ENCODE measurements at places on chromosomes 16 and 17.

- DNase-seq, result no peak
Observed at GRCh38 chr16:54284931-54285413, 1.6 kb downstream of the IRX3 start.

DNA sequence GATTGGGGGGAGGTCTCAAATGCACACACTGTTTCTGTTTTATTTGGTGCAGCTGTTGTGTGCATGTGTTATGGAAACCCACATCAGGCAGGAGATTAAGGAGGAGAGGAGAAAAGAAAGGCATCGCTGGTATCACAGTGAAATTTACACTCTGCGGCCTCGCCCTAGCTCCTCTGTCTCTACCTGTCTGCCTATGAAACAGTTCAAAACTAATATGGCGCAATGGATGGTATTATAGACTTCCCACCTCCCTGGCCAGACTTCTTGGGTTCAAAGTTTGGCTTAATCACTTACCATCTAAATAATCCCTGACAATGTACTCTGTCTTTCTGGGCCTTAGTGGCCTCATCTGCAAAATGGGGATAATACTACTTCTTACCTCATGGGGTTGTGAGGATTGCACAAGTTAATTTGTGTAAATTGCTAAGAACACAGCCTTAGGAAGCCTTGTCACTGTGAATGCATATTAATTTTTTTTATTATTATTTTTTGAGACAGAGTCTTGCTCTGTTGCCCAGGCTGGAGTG, 1.4 kb upstream of the ABCC1 start:
- DNase-seq, result no peak

DNA sequence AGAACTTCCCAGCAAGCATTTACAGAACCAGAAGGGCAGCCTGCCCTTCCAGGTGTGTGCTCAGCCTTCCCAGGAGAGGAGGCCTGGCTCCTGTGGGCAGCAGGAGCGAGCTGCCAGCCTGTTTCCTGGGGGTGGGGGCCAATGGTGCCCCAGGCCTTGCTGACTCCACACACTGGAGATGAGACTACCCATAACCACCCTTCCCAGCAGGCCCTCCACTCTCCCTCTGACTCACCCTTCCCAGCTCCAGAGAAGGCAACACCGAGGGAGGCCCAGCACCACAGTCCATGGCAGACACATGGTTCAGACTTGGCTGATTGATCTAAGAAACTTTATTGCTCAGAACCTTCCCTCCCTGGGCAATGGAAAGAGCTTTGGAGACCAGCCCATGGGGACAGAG, 1.8 kb upstream of the PRSS53 start:
- DNase-seq, result no peak

GRCh38 chr16:50603206-50604064, 55.2 kb downstream of the NKD1 start:
- DNase-seq, result no peak

- DNase-seq, result no peak
Observed at GRCh38 chr17:36089339-36089865, 541 bp downstream of the CCL3 start.

DNA sequence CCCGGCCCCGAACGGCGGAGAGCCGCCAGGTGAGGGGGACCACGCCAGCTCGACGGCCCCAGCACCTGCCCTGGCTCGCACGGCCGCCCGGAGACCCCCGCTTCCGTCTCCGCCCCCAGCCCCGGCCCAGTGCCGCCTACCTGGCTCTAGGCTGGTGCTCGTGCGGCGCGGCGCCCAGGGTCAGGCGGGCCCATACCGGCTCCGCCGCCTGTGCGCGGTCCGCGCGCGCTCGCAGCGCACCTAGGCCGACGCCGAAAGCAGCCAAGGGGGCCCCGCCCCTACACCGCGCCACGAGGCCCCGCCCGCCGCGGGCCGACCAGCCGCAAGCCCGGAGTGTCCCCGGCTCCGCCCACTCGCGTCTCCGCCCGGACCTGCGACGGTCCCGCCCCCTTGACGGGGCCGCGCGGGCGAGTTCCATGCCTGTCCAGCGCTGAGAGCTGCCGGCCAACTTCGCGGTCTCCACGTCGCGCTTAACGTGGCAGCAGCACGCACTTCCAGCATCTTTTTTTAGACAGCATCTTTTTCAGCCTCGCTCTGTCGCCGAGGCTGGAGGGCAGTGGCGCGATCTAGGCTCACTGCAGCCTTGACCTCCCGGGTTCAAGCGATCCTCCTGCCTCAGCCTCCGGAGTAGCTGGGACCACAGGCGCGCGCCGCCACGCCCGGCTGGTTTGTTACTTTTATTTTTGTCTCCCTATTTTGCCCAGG, at the start of gene SLC25A39:
Gene SLC25A39, minus strand, starts transcription at position 253 of the 705 bp plus-strand sequence. CDS start 1,261 bp downstream, outside the sequence.
- DNase-seq, result no peak

- no peak for DNase-seq
Observed at GRCh38 chr17:39612291-39612894, 4.7 kb upstream of the NEUROD2 start.

GRCh38 chr17:80068301-80069222, 32.1 kb downstream of the CCDC40 start:
- DNase-seq, result no peak

GRCh38 chr17:15966183-15966878, 21.4 kb downstream of the ADORA2B start:
- DNase-seq, result no peak

DNA sequence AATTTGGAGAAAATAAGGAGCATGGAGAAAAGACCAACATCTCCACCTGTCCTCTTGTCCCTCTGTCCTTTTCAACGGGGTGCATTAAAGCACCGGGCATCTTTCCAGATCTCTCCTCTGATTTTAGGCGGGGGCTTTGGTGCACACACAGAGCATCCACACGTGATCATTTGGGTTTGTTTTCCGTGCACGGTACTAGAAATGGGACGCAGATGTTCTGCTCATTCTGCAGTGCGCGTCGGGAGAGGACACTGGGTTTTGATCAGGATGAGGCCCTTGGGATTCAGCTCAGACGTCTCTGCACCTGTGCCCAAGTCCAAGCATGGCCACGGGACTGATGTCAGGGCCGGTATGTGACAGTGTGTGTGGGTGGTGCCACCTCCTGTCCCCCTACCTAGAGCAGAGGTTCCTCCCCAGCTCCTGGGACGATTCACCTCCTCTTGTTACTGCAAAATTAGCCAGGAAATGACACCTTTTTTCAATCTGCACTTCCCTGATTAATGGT, 31.9 kb downstream of the PDIA2 start:
- no peak for DNase-seq

DNA sequence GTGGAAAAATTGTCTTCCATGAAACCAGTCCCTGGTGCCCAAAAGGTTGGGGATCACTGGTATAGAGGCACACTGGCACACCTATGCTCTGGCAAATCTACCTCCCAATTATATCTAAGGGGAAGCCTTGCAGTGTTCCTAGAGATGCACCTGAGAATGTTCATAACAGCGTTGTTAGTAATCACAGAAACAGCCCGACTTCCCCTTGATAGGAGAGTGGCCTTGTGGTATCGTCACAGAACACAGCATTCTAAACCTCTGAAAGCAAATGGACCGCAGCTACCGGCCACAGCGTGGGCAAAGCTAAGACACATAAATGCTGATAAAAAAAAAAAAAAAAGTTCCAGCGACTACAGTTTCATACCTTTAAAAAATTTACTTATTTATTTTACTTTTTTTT, 39.1 kb upstream of the ADGRG1 start:
- DNase-seq, result no peak

DNA sequence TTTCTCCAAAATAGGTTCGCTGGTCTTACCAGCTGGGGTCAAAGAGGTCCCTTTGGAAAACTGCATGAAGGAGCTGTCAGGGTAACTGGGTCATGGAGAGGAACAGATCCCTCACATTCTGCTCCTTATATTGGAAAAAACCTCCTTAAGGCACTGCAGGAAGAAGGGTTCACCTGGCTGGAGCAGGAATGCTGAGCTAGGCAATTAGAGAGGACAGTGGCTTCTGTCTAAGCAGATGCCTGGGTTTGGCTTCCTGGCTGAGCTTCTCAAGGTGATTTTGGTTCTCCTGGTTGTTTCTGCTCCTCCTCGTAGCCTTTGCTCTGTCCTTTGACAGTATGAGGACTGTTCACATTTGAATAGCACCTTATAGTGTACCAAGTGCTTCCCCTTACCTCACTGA, 19.6 kb downstream of the ITGB3 start:
- DNase-seq, result no peak

GRCh38 chr17:78974635-78975591, 4.8 kb downstream of the LGALS3BP start:
- DNase-seq, result no peak

- DNase-seq, result no peak
Observed at GRCh38 chr17:49918591-49918990, 50.4 kb upstream of the DLX4 start.

GRCh38 chr17:83054518-83055125, 24.8 kb upstream of the METRNL start:
- DNase-seq, result no peak

- no peak for DNase-seq
Observed at GRCh38 chr17:9022573-9023391, 1.5 kb downstream of the NTN1 start.

DNA sequence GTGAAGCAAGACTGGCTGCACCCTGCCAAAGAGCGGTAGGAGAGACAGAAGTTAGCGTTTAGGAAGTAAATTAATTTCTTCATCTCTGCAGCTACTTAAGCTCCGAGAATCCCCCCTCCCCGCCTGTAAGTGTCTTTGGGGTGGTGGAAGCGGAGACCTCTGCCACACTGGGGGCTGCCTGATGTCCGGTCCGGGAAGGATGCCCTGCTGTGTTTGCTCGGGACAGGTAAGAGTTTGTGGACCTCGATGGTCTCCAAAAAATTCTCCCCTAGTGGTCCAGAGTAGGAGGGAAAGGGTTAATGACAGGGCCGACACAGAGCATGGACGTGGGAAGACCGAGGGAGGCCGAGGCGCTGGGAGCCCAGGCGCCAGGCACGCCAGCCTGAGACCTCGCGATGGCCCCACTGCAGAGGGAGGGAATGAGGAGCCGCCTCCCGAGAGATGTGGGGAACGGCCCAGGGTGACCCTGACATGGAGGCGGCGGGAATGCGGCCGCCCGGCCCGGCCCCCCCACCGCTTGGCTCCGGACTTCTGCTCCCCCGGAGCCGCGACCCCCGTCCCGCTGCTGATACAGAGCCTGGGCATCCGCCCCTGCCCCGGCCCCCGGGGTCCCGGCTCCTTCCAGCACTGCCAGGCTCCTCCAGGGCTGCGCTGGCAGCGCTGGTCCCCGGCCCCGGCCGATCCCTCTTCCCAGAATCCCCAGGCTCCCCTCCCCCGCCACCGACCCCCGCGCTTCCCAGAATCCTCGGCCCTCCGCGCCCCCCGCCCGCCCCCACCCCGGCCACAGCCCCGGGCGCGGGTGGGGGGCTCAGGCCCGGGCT, 680 bp downstream of the ZNF629 start:
- peak; percentile 78 for DNase-seq

- DNase-seq, result no peak
Observed at GRCh38 chr16:72848028-72848400, 199.9 kb downstream of the ZFHX3 start.

GRCh38 chr17:78986649-78987328, 7.1 kb upstream of the LGALS3BP start:
- DNase-seq, result no peak

DNA sequence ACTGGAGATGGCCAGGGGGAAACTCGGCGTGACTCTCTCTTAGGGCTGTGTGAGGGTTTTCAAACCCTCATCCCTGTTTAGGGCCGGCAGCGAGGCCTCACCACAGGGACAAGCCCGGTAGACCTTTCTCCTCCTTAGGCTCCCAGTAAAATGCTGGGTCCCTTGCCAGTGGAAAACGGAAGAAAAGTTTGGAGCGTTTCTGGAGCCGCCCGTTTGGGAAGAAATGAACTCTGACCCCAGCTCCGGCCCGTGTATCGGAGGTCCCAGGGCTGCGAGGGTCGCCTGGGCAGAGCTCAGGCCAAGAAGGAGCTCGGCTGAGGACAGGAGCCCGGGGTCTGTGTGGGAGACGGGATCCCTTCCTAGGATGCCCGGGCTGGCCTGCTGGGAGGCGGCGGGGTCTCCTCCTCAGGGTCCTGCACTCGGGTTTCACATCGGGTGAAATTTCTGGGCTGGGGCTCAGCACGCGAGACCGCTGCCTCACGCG, 23.2 kb downstream of the ZNF213 start:
- DNase-seq, result no peak

- no peak for DNase-seq
Observed at GRCh38 chr16:27113341-27113841, 46.7 kb downstream of the C16orf82 start.

DNA sequence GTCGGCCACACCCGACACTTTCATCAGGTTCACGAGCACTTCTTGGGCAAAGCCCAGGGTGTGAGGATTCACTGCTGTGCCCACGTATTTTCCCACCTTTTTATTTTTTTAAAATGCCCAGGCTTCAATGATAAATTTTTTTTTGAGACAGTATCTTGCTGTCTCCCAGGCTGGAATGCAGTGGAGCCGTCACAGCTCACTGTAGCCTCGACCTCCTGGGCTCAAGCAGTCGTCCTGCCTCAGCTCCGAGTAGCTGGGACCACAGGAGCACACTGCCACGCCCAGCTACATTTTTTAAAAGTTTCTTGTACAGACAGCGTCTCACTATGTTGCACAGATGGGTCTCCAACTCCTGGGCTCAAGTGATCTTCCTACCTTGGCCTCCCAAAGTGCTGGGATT, 17.8 kb downstream of the UTS2R start:
- DNase-seq, result no peak

DNA sequence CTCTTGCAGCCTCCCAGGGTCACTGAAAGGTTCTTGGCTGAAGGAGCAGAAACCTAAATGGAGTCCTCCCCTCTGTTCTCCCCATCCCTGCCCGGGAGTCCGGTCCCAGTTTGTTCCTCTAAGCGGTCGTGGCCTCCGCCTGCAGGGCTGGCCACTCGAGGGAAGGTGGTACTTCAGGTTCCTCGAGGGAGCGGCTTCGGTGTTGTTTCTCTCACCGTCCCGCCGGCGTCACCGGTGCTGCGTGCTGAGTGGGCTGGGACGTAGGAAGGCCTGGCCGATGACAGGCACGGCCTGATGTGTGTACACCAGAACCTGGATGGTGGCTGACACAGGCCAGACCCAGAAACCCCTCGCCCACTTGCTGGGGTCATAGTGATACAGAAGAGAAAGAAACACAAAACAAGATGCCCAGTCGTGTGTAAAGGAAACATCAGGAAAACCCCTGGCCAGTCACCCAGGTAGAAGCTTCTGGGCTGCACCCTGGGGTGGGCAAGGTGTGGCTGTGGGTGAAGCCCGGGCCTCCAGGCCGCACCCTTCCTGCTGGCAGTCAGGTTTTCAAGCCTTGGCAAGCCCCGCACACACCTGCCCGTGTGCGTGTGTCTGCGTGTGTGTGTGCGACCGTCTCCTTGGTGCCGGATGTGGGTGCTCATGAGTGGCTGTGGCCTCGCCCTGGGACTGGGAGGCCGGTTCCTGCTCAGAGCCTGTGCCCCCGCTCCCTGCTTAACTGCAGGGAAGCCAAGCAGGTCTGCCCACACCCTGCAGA, 52.0 kb downstream of the BAIAP2 start:
- DNase-seq, result no peak

Measured in 8988T (cell line).